ENCODE measurements at places on chromosomes 2 and 18.

GRCh38 chr2:170842785-170843184 is 26.1 kb downstream of the GAD1 start:
- no peak for DNase-seq

GRCh38 chr2:67950919-67951318 is 111.9 kb downstream of the C1D start:
- no peak for DNase-seq

GRCh38 chr2:209525331-209525730 is 101.5 kb downstream of the MAP2 start:
- no peak for DNase-seq

- no peak for DNase-seq
These were observed 2.2 kb downstream of the AQP4 start for GRCh38 chr18:26863122-26863879.

- DNase-seq, result no peak
These were observed 283.3 kb downstream of the DCDC2C start for GRCh38 chr2:3986530-3987258.

GRCh38 chr18:2948038-2948437 is 64.9 kb downstream of the LPIN2 start:
- DNase-seq, result no peak

DNA sequence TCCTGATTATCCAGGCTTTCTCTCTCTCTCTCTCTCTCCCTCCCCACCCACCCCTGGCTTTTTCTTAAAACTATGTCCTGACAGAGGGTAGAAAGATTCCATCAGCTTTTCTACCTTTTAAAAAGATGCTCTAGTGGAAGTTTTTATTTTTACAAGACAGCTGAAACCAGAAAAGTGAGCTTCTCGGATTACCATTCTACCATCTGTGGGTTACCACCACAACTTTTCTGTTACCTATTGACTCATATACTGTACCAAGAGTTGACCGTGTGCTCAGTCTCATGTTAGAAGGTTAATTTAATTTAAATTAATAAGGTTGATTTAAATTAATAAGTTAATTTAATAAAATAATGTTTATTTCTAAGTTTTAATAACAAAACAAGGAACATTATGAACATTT is 137.6 kb downstream of the UPP2 start:
- DNase-seq, result no peak

GRCh38 chr2:29902356-29902755 is 19.0 kb downstream of the ALK start:
- no peak for DNase-seq

DNA sequence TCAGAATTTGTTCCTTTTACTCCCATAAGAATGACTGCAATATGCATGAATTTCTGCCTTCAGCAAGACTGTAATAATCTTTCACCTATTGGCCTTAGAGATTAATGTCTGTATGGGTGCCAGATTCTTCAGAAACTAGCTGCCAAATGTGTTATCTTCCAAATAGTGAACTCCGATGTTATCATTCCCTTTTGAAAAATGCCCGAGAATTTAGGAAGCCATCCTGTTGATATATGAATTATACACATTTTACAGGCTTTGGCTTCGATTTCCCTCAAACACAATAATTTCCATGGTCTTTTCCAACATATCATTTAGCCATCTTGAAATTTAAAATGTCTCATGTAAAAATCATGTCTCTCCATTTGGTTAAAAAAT is 101.5 kb downstream of the ZNF521 start:
- DNase-seq, result no peak

- no peak for DNase-seq
These were observed 92.5 kb downstream of the FHOD3 start for GRCh38 chr18:36389811-36390581.

- no peak for DNase-seq
These were observed 131.3 kb upstream of the CBLN2 start for GRCh38 chr18:72675394-72675793.

DNA sequence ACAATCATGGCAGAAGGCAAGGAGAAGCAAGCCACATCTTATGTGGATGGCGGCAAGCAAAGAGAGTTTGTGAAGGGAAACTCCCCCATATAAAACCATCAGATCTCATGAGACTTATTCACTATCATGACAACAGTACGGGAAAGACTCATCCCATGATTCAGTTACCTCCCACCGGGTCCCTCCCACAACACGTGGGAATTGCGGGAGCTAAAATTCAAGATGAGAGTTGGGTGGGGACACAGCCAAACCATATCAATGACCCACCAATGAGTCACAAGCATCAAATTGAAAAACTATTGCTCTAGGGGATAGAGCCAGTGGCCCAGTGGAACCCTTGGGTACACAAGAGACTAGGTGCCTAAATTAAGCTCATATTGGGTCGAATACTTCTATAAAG is 157.4 kb downstream of the FBXO15 start:
- DNase-seq, result no peak

DNA sequence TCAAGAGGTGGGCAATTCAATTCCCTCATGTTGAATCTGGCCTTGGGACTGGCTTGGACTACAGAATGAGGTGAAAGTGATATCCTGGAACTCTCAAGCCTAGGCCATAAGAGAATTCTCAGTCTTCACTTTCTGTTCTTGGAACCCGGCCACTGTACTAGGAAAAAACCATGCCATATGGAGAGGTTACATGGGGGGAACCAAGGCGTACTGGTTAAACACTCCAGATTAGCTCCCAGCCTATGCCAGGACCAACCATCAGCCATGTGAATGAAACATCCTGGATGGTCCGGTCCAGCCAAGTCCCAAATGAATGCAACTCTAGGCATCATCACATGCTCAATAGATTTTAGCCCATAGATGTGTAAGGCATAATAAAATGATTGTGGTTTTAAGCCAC is 56.4 kb downstream of the ZNF385B start:
- no peak for DNase-seq

DNA sequence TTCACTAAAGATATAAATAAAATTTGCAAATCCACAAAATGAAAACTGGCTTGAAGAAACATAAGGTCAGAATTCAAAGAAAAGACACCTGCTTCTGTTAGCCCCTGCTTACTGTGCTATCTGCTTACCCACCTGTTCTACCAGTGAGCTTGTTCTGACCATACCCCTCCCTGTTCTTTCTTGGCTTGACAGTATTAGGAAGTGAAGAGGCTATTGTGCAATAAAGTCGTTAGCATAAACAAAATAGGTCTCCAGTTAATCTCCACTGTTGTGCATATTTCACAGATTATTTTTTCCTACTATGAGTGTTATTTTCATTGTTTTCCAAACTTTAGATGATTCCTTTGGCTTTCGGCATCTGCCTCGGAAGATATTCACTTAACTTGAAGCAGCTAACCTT is 322.1 kb downstream of the CCDC85A start:
- DNase-seq, result no peak

DNA sequence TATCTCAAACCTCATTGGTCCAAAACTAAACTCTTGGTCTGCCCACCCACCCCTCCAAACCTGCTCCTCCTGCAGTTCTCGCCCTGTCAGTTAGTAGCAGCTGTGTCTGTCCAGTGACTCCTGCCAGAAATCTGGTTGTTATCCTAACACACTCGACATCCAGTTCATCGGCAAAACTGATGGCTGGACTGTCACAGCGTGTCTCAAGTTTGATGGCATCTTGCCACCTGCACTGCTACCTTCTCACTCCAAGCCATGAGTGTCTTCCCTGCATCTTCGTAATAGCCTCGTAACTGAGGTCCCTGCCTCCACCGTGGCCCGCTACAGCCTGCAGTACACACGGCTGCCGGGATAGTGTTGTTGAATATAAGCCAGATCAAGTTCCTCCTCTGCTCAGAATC is 470.1 kb upstream of the RAB12 start:
- DNase-seq, result no peak

DNA sequence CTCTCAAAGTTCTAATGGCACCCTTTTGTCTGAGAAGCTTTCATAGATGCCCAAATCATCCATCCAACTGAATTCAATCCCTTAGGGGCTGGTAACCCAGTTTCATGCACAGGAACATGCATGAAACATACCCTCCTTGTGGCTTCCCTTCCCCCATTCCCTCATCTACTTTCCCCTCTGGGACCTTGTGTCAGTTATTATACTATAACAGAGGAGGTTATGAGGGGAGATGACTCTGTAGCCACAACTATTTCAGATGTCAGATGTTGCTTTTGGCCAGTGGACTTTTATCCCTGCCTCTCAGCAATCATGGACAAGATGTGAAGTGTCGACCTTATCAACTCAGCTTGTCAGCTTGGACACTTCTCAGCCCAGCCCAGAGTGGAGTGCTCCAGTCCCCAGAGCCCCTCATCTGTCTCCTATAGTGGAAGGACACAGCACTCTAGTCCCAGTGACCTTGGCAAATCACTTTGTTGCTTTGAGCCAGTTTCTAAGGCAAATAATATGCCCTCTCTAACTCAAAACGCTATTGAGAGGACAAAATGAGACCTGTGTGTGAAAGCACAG is 8.4 kb downstream of the DHRS9 start:
- no peak for DNase-seq

DNA sequence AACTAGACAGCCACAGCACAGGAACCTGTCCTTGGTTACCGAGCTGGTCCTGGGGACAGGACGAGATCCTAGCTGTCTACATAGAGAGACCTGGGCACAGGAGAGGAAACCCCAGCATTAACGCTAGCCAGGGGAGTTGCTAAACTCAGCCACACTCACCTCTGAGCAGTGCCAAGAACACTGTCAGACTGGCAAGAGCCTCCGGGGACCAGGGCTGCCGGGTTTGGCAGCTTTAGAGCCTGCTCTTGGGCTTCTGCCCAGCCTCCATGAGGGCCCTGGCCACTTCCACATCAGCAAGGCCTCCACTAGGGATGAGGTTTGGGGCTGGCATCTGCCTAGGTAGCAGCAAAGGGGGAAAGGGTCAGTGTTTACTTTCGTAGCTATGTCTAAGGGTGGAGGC is 6.7 kb downstream of the TMBIM1 start:
- no peak for DNase-seq

GRCh38 chr2:62716768-62717167 is 11.3 kb downstream of the EHBP1 start:
- no peak for DNase-seq

DNA sequence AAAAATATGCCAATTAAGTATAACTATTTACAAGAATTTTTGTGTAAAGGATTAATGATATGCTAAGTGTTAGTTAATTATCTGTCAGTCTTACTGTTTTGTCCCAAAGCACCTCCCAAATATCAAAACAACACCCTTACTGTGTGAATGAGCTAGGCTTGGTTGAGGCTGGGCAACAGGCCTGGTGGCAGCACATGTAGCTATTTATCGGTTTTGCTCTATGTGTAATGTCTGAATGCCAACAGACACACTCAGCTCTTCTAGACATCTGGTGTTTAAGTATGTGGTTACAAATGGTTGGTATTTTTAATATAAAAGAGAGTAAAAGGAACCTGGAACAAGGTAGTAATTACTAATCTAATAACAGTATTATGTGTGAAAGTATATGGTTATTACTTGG is 175.3 kb downstream of the RAB3GAP1 start:
- no peak for DNase-seq

DNA sequence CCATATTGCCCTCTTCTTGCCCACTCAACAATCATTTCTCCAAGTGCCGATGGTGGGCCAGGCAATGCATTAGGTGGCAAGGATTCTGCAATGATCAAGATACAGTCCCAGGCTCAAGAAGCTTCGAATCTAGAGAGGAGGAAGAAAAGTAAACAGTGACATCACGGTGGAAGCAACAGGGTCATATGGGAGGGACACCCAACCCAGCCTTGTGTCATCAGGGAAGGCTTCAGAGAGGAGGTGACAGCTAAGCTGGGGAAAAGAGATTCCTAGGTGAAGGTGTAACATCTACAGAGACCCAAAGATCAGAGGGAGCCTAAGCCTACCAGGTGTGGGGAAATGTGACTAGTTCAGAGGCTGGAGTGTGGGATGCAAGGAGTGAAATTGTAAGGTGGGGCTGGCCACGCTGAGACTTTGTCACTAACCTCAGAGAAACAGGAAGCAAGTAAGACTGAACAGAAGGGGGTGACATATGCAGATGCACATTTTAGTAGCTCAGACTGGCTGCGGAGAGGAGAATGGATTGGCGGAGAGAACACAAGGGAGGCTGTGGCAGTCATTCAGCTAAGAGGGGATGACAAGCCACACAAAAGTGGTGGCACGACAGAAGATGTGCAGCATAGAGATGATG is 104.9 kb downstream of the ANKRD44 start:
- DNase-seq, result peak; percentile 33

DNA sequence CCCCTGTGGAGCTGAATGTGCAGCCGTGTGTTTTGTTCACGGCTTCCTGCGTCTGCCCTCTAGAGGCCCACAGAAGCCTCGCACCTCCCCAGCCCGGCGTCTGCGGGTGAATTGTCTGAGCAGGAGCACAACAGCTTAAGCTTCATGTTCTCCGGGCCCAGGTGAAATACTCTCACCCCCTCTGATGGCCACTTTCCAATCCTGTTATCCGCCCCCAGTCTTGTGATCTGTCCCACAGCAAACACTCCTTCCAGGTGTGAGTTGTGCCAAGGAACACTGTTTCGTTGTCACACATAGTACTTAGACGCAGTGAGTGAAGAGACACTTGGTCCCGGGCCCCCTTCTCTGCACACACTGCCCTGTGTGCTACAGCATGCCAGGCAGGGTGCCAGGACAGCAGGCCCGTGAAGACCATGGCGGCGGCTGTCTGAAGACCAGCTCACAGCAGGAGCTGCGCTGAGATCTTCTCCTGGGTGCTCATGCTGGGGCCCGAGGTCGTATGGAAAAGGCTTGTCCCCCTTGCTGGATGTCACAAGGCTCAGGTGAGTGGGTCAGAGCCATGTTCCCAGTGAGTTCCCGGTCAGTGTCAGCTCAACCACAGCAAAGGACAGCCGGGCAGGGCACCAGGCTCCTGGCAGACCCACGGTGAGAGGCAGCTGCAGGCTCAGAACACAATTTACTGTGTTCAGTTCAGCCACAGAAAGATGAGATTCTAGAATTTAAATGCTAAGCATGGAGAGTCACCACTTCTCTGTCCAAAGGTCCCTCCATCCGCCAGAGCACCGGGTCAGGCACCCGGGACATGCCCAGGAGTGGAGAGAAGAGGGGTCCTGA is 6.8 kb upstream of the PXDN start:
- peak; percentile 13 for DNase-seq

DNA sequence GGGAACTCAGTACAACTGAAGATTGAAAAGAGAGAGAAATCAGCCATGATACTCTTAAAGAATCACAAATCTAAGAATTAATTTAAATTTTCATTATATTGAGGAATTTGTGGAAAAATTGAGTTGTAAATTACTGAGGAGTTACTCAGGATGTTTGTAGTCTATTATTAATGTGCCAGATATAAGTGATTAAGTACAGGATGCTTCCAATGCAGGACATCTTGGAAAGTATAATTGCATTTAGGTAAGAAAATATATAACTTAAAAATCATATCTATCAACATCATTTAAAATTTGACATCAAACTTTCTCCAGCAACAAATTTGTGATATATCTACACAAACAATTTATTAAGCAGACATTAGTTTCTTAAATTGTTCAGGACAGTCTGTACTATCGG is 1.3 kb downstream of the CALCRL start:
- DNase-seq, result no peak

DNA sequence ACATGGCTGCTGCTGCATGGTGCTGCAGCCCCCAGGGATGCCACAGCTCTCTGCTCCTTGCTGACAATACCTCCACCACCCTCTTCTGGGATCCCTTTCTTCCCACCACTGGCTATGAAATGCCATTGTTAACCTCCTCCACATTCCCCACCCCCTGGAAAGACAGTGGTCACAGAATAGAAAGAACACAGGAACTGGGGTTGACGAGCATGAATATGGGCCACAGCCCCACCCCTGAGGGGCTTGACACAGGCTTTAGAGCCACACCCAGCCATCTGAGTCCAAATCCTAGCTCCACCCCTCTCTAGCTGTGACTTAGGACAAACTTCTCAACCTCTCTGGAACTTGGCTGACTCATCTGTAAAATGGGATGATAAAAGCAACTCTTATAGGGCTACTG is 47.3 kb downstream of the TMEM163 start:
- no peak for DNase-seq

GRCh38 chr2:214504599-214505376 is 93.9 kb downstream of the VWC2L start:
- no peak for DNase-seq

Data from stimulated activated CD8-positive, alpha-beta memory T cell treated with anti-CD3 and anti-CD28 coated beads, Interleukin-12 subunit alpha, Interleukin-12 subunit beta, amount 100 ng/mL, for 1 hour (primary cell).